RCC 7860 (cell line): ENCODE measurements at places on chromosomes 7 and 10.

DNA sequence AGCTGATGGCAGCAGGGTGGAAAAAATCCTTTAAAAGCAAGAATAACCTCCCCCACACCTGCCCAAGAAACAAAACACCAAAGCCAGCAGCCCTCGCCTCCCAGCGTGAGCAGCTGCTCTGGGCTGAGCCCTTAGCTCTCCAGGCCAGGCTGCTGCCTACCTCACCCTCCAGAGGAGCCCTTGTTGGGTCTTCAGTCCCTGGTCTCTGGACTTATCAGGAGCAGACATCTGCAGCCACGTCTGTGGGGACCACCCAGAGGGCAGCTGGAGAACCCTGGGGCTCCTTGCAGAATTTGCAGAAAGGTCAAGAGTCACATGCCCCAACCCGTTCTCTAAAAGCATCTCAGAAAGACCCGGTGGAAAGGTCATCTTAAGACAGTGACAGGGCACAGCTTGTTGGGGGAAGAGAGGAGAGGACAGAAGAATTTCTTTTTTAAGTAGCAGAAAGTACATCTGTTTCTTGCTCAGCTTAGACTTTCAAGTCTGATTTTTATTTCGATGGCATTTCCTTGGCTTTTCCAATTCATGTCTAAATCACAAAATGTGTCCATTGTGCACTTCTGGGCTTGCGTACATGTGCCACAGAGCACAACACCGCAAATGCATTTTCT lies 425.7 kb upstream of the NFE2L3 start:
- DNase-seq, result no peak

DNA sequence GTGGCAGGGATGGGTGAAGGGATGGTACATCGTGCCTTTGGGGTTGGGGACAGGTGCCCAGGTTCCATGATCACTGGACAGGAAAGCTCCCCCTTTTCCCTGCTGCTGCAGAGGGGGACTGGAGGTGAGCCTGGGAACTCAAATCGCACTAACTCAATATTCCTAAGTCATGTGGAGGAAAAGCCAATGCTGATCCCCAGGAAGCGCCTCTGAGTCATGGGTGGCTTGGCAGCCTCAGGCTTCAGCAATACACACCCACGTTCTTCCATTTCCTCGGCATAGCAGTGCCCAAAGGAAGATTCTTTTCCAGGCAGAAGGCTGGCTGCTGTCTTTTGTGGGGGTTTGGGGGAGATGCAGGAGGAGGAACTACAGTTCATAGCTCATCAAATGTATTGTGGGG lies 165.8 kb downstream of the CCDC3 start:
- peak; percentile 56 for DNase-seq

DNA sequence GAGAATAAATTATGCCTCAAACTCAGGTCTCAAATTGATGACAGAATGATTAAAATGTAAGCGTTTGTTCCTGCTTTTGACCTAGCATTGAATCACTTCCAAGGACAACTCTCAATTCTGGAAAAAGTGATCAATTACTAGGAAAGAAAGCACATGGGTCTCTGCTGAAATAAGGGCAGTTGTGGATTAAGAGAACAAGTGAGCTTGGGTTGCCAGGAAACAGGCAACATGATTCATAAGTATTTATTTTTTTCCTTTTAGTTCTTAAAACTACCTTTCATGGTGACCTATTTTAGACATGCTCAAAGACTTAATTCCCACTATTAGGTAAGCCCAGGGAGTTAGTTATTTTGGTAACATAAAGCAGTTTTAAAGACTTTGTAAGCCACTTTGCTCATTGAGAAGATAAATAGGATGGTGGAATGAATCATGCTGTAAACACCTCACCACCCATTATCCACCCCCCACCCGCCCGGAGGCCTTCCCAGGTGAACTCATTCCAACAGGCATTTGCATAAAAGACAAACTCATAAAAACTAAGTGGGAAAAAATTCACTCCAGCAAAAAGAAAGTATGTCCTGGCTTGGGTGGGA lies 728.3 kb downstream of the SORCS1 start:
- DNase-seq, result no peak

- DNase-seq, result no peak
Observed at GRCh38 chr7:92421676-92422435, 25.4 kb upstream of the GATAD1 start.

- no peak for DNase-seq
Observed at GRCh38 chr10:68553138-68553537, 7.0 kb upstream of the TET1 start.

DNA sequence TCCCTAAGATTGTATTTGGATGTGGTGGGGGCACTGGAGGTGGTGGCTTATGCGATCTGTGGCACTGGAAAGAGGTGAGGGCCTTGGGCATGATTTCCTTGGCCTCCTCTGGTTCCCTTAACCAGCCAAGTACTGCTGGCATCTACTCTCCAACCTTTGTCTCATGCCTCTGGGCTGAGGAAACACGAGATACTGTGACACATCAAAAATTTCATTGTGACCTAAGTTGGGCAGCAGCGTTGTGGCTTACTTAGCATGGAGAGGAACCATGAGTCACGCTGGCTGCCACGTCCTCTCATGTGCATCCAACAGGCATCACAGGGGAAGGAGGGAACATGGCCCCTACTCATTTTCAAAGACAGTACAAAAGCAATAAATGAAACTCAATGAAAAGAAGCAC lies 29.7 kb upstream of the GSDME start:
- DNase-seq, result peak; percentile 99

- no peak for DNase-seq
Observed at GRCh38 chr10:7895699-7896090, 77.4 kb downstream of the TAF3 start.

- DNase-seq, result no peak
Observed at GRCh38 chr7:45714521-45714820, 140.3 kb downstream of the ADCY1 start.

GRCh38 chr10:184911-185310 lies 49.7 kb downstream of the ZMYND11 start:
- DNase-seq, result no peak
